NCI-H1092 treated with DMSO at 0.1 percent for 48 hours (cell line): ENCODE measurements at places on chromosomes 3 and 15.

DNA sequence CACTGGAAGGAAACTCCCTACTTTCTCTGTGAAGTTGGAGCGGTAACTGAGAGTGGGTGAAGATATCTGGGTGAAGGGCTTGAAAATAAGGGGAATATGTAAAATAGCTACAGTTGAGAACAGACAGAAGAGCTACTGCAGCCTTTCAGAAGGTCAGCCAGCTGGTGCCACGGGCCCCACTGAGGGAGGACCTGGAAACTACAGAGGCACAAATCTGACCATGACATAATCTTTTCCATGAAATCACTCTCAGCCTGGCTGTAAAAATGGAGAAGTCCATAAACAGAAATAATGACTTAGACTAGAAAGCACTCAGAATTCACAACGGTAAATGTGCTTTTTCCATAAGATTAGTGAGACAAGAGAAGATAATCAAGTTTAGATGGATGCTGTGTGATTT is 46.4 kb downstream of the ST3GAL6 start:
- no peak for DNase-seq

DNA sequence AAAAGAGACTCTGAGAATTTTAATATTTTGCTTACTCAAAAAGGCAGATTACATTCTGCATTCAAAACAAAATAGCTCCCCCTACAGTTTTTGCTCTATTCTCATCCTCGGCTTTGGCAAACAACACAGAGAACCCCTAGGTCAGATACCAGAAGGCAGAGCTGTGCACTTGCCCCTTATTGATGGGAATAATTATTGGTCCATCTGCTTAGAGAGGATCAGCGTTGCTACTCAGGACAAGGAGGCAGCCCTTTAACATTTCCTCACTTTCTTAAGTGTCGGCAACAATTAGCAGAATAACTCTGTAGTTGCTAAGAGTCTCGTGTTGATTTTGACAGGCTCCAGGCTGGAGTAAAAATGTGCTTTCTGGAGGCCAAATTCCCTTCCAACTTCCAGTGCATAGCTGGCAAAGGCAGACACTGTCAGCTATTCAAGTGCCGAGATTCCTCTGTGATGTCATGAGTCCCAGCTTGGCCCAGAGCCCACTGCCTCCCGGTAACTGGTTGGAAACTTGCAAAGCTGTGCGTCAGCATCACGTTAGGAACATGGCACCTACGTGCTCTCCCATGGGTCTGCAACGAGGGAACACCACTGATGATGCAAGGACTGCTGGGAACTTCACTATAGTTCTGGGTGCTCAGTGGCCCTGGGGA is 482.7 kb upstream of the ADAMTS9 start:
- DNase-seq = peak; percentile 2

GRCh38 chr15:66066481-66066880 is 187.1 kb downstream of the MEGF11 start:
- peak; percentile 15 for DNase-seq

DNA sequence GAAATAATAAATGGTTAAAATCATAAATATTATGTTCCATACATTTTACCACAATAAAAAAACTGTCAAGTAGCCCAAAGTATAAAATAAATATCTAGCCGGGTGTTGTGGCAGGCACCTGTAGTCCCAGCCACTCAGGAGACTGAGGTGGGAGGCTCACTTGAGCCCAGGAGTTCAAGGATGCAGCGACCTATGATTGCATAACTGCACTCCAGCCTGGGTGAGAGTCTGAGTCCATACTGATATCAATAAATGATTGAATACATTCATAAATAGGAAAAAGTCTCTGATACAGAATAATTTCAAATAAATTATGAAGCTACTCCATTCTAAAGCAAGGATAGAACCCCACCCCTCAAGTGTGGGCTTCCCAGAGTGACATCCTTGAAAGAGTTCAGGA is 68.5 kb upstream of the GATA2 start:
- DNase-seq = no peak

GRCh38 chr3:170414202-170414663 is 4.4 kb upstream of the CLDN11 start:
- peak; percentile 64 for DNase-seq

DNA sequence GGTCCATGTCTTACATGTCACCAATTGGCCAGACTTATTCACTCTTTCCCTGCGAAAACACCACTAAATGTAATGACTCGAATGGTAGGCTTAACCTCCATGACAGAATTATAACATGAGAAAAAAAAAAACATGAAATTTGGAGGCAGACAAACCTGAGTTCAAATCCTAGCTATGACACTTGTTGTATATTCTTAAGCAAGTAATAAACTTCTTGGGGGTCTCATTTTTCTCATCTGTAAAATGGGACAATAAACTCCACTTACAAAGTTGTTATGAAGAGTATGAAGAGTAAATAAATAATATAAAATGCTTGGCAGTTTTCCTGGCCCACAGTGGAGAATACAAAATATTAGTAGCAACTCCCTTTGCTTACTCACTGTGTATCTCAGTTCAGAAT is 11.4 kb upstream of the EIF1B start:
- DNase-seq = no peak

DNA sequence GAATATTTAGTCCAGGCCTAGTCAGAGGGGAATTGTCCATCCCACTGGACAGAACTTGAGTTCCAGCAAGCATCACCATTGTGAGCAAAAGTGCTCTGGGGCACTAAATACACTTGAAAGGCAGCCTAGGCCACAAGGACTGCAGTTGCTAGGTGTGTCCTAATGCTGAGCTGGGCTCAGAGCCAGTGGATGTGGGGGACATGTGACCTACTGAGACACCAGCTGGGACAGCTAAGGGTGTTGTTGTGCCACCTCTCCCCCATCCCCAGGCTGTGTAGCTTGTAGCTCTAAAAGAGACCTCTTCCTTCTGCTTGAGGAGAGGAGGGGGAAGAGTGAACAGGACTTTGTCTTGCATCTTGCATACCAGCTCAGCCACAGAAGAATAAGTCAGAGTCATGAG is 120.9 kb downstream of the DTWD1 start:
- DNase-seq = peak; percentile 13

DNA sequence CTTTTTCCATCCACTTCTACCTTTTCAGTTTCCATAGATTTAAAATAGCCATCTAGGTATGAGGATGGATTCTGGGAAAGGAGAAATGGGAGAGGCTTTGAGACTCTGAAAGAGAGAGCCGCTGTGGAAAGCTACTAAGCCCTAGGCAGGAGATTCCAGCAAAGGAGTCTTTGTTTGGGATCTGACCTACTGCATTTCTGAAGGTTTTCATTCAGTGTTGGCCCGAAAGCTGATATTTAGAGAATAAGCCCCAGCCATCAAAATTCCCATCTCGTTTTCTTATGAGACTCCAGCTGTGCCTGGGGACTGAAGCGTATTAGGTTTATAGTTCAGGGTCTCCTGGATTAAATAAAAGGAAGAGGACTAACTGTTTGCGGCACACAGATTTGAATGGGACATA is 19.5 kb downstream of the LIPH start:
- DNase-seq = no peak

DNA sequence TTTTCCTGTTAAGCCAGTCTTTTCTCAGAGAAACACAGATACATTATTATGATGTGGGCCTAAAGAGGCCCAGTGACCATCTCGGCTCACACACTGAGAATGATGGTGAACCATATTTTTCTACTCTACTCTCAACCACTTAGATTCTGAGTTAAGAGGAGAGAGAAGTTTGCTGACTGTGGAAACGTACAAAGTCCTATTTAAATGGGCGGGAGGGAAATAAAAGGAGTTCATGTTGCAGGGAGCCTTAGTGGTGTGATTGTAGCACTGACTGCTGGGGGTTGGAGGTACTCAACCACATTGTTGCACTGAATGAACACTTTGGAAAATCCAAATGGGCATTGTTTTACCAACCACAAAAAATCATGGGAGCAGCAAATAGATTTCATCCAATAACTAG is 51.0 kb downstream of the ATP8B4 start:
- no peak for DNase-seq

DNA sequence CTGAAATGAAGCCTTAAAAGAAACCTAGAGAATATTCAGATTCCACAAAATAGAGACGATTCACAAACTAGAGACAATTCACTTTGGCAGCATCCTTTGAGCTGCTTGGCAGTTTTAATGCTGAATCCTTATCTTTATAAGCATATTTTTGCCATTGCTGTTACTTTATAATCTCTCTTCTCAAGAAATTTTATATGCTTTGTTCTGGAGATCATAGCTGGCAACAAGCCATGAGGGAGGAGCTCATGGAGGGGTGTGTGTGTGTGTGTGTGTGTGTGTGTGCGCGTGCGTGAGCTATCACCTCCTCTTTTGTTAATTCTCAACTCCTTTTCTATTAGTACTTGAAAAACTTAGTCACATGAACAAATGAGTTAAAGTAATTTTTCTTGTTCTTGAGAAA is 495.0 kb upstream of the RGMA start:
- DNase-seq = no peak

DNA sequence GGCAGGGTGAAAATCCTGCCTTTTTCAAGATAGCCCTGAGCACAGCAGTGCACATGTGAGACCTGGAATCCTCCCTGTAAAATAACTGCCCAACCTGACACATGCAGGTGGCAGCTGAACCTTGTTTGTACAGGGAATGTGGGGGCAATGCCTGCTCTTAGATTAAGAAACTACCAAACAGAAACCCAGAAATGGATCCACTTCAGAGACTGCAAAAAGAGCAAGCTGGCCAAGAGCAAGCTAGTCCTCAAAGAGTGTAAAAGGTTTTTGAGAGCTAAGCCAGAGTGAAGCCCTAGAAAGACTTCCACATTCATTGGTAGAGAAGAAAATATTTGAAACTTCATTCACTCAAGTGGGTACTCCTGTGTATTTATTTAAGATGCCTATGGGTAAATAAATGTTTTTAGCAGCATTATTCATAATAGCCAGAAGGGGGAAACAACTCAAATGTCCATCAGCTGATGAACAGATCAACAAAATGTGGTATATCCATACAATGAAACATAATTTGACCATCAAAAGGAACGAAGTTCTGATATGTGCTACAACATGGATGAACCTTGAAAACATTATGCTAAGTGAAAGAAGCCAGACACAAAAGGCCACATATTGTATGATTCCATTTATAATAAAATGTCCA is 96.0 kb upstream of the TSC22D2 start:
- no peak for DNase-seq
